ENCODE measurements at places on chromosomes 16 and 17. TPM values are rescaled to one million over a fixed set of nuclear protein-coding genes. Genes with fewer than 3 reads are reported as not detected.

TM4SF5 gene
- not detected for total RNA-seq

P2RX1 gene
- total RNA-seq: 0.35 TPM

ABCC12 gene
- under 0.01 TPM for total RNA-seq

SDR42E1 gene
- under 0.01 TPM for total RNA-seq

SLC46A1 gene
- 2.3 TPM for total RNA-seq

E4F1 gene
- 25.4 TPM for total RNA-seq

HYDIN gene
- 3.1 TPM for total RNA-seq

OTOA gene
- total RNA-seq: not detected

TSPAN10 gene
- total RNA-seq: 1.2 TPM

HSD17B1 gene
- total RNA-seq: 4.9 TPM

ATP2C2 gene
- not detected for total RNA-seq

CMTM2 gene
- total RNA-seq: not detected

TBC1D3I gene
- total RNA-seq: not detected

IRF8 gene
- not detected for total RNA-seq

IGFALS gene
- total RNA-seq: not detected

NLE1 gene
- 13.0 TPM for total RNA-seq

FA2H gene
- not detected for total RNA-seq

TBC1D3G gene
- total RNA-seq: not detected

EPN2 gene
- 18.4 TPM for total RNA-seq

All from pericardium fibroblast (primary cell).